Left kidney (tissue), 8 donors: ENCODE measurements at places on chromosomes 3 and 15. TPM values are rescaled to one million over a fixed set of nuclear protein-coding genes. Genes with fewer than 3 reads are reported as not detected.

GRCh38 chr3:192866804-192867203 is 50.9 kb downstream of the MB21D2 start:
- no peak for DNase-seq

DNA sequence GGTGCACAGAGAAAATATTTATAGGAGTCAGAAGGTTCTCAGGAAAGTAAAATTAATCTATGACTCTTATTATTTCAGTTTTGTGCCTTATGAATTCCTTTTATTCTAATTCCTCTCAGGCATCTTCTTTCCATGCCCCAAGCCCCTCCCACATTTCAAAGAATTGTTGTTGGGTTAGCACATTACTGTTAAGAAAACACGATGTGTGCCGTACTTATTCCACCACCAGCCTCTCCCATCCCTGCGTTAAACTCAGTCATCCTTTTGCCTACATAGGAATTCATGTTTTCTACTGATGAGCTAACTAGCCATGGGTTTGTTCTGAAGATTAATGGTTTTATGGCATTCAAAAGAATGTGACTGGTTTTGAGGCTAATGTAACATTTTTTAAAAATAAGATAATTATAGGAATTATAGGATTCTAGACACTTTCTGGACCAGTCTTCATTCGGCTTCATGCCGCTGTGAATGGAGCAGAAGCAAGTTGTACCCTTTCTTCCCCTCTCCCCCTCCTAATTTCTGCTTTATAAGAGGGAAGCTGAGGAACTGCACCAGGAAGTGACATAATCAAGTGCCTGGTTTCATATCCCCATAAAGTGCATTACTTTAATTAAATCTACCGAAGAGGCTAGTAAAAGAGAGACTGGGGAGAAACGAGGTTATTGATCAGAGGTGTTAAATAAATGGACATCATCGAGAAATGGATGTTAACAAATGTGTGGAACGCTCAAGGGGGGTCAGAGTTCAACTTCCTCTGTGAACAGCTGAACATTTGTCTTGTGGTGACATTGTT is 12.3 kb upstream of the MB21D2 start:
- no peak for DNase-seq

DNA sequence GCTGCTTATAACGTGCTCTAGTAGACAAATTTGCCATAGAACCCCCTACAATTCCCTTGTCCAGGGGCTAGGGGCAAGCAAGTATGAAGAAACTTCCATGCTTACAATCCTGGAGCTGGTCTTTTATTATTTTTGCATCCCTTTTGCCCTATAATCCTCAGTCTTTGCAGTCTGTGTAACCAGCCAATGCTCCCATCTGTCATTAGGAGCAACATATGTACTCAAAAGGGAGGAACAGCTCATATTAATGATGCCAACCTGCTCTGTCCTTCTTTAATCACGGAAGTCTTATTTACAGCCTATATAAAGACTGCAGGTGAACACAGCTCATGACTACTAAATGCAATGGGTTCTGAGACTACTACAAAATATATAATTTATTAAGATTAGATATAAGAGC is 263.3 kb downstream of the ZIC1 start:
- DNase-seq: no peak

GRCh38 chr3:193830791-193831191 is 237.8 kb downstream of the OPA1 start:
- no peak for DNase-seq

Gene NTRK3
- 13.7 TPM for polyA plus RNA-seq

Gene MOBP
- 0.22 TPM for polyA plus RNA-seq

Gene LIPC
- 15.6 TPM for polyA plus RNA-seq
